ENCODE measurements at places on chromosomes 11 and 22.

GRCh38 chr11:101346591-101346990 is 217.0 kb upstream of the PGR start:
- no peak for DNase-seq

DNA sequence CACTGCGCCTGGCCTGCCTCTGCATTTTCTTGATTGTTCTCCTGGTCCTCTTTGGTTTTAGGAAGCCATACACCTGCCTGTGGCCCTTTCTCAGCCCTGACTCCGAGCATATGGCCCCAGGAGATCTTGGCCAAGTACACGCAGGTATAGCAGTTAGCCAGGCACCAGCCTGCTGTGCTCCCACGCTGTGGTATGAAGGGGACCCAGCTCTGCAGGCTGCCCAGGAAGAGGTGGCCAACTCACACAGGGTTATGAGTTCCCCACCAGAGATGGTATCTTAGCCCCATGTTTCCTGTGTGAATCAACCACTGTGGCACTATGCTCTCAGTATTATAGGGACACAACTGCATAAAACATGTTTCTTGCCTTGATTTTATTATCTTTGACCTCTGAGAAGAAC is 31.1 kb downstream of the SGSM3 start:
- no peak for DNase-seq

GRCh38 chr22:37425369-37425768 is 1.9 kb downstream of the ELFN2 start:
- no peak for DNase-seq

- DNase-seq, result no peak
These were observed 826 bp upstream of the PTPRJ start for GRCh38 chr11:47979378-47980087.

DNA sequence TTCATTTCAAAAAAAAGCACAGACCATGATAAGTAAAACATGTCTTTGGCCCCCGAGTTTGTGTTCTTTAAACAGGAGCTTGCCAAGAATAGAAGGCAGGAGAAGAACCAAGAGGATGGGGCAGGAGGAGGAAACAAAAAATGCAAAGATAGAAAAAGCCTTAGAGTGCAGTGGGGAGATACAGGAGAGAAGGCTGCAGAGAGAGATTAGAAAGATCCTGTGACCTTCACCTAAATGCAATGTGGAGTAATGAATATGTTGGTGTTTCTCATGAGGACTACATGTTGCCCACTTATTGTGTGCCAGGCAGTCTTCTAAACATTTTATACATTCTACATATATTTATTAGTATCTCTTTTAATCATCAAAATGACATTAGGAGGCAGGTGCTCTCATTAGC is 2.3 kb upstream of the APLNR start:
- no peak for DNase-seq

DNA sequence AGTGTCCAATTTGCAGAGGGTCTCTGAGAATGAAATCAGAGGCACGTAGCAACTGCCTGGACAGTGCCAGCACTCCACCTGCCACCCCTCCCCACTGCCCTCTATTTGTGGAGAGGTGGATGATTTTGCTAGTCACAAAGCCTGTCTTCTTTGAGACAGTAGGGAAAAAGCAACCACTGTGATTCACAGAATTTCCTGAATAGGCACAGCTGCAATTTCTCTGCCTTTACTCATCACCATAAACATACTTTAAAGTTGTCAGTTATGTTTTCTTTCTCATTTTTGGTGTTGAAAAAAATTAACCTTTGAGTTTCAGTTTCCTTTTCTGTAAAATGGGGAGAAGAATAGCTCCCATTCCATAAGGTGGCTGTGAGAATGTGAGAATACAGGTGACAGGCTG is 134.3 kb downstream of the TEAD1 start:
- no peak for DNase-seq

GRCh38 chr11:69133251-69133650 is 22.5 kb upstream of the SMIM38 start:
- DNase-seq, result no peak

GRCh38 chr11:44631831-44632230 is 66.4 kb downstream of the CD82 start:
- DNase-seq, result no peak

DNA sequence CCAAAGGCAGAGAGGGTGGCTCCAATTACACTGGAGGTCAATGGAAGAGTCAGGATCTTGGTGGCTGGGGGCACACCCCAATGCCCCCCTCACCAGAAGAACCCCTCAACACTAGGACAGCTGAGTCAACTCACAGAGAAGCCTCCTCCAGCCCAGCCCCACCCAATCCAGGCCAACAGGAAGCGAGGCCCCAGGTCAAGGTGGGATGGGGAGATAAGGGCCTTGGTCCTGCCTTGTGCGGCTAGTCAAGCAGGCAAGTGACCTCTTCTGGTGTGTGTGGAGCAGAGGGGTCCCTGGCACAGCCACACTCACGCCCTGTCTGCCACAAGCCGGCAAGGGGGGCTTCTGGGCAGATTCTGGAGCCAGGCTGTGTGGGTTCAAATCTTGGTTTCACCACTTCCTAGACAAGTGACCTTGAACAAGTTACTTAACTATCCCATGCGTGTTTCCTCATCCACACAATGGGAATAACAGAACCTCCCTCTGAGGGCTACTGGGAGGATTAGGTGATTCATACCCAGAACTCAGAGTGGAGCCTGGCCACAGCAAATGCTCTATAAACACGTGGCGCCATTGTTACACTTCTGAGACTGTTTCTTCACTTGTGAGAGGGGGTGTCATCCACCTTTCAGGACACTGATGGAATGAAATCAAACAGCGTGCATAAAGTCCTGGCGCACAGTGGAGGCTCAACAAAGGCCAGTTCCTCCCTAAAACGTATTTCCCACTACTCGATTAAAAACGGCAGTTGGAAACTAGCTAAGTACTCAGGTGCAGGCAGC is 3.2 kb downstream of the TTLL12 start:
- DNase-seq, result no peak

DNA sequence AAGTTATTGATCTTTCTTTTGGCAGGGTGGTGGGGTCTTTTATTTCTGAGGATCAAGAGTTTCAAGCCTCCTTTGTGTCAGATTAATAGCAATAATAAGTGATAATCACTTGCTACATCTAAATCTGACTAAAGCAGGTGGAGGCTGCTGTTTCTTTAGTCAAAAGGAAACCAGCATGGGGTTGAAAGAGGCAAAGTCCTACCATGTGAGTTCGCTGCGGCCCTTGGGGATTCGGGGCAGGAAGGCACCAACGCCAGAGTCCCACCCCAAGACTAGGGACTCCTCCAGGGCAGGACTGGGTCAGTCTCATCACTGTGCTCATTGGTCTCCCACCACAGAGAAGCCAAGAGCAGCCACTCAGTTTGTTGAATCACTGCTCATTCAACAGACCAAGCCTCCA is 73.0 kb downstream of the TENM4 start:
- DNase-seq, result no peak

- DNase-seq, result no peak
These were observed 14.6 kb downstream of the KCNA4 start for GRCh38 chr11:30002157-30002785.

GRCh38 chr11:135037828-135038227 is 625.8 kb upstream of the B3GAT1 start:
- no peak for DNase-seq

DNA sequence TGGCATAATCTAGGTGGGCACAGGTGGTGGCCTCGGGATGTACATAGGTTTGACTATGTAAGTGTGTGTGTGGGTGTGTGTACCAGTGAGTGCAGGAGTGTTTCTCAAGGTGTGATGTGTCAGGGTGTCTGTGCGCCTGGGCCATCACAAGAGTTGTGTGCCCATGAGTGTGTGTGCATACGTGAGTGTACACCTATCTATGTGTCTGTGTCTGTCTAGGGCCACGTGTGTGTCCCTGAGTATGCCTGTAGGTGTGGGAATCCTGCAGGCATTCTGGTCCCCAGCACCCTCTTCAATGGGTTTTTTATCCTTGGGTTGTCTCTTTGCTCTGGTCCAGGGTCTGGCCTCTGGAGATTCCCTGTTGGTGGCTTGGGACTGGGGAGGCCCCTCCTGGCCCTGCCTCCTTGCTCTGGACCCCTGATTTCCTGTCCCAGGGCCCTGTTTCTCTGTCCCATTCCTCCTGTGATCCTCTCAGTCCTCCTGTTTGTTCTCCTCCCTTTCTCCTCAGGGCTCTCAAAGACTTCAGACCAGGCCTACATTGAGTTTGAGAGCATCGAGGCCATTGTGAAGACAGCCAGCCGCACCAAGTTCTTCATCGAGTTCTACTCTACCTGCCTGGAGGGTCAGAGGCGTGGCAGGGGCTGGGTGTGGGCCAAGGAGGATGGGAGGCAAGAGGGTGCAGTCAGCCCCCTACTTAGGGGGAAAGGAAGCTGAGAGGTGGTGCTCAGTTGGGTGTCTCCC is 9.4 kb downstream of the INPPL1 start:
- DNase-seq, result no peak

DNA sequence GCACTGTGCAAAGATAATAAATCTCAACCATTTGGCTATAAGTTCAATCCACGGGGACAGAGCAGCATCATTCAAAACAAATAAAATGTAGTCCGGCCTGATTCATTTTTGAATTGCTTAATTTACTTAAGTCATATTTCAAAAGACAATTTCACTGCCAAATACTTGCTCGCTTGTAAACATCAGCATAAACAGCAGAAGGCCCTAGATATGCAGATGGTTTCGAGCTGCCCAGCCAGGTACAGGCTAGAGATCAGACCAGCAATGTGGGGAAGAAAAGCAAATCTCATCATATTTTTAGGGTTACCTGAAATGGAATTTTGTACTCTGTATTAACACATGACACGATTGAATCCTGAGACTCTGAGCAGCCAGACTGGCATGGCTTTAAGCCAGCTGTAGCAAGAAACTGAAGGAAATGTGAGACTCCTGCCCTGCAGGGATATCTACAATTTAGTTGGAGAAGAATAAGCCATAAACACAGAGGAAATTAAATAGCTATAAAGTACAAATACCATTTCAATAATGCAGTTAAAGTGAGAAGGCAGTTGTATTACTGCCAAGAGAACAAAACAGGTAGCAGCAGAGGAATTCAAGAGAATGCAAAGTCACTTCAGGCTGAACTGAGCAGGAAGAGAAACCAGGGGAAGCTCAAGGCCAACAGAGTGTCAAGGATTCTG is 440.3 kb downstream of the ETS1 start:
- no peak for DNase-seq

DNA sequence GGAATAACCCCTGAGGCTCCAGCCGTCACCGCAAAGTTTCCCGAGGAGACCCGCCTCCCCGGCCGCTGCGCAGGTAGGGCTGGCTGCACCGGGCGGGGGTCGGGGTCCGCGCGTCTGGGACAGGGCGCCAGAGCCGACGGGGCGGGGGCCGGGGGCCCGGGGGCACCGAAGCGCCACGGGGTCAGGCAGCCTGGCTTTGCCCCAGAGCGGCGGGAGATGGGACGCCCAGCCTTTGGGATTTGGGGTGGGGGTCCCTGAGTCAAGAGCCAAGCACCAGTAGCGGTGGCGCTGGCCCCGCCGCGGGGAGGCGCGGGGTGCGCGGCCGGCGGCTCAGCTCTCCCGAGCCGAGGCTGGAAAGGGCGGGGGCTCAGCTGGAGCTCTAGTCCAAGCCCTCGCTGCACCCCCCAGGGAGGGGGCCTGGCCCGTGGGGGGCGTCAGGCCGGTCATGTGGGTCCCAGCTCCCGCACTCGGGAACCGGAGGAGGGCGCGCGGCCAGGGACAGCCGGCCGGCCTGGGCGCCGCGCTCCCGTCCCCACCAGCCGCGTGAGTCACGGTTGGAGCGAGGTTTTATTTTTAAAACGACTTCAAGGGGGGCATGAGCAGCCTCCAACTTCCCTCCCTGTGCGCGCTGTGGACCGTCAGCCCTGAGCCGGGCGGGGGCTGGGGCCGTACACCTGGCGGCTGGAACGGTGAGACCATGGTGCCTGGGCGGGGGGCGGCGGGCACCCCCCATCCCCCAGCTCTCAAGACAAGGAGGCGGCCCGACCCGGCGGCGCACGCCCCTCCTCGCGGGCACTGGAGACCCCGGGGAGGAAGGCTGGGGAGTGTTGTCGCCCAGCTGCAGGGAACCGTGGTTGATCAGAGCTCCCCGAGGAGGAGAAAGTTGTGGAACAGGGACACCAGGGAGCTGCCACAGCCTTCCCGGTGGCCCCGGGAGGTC is 626 bp downstream of the FLRT1 start:
- no peak for DNase-seq

GRCh38 chr22:40982482-40983385 is 31.6 kb downstream of the RBX1 start:
- no peak for DNase-seq

DNA sequence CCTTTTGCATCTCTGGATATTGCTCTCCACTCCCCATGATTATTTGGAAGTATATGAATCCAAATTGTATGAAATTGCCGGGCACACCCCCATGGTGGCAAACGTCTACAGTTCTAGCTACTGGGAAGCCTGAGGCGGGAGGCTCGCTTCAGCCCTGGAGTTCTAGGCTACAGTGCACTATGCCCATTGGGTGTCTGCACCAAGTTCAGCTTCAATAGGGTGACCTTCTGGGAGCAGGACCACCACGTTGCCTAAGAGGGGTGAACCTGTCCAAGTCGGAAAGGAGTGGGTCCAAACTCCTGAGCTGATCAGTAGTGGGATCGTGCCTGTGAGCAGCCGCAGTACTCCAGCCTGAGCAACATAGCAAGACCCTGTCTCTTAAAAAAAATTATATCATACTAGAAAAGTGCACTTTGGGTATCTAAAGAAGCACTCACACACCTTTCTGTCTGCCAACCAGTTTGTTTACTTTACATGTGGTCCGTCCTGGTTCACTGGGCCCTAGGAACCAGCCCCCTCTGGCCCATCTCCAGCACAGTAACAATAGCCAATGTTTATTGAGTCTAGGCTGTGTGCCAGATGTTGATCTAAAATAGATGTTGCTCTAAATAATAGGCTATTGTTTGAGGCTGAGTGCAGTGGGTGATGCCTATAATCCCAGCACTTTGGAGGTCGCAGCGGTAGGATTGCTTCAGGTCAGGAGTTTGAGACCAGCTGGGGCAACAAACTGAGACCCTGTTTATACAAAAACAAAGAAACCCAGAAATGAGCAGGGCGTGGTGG is 16.4 kb upstream of the KAT5 start:
- DNase-seq, result no peak

GRCh38 chr11:108853864-108854263 is 189.0 kb downstream of the DDX10 start:
- no peak for DNase-seq

- peak; percentile 33 for DNase-seq
These were observed 48.7 kb downstream of the TSPAN18 start for GRCh38 chr11:44775366-44775984.

DNA sequence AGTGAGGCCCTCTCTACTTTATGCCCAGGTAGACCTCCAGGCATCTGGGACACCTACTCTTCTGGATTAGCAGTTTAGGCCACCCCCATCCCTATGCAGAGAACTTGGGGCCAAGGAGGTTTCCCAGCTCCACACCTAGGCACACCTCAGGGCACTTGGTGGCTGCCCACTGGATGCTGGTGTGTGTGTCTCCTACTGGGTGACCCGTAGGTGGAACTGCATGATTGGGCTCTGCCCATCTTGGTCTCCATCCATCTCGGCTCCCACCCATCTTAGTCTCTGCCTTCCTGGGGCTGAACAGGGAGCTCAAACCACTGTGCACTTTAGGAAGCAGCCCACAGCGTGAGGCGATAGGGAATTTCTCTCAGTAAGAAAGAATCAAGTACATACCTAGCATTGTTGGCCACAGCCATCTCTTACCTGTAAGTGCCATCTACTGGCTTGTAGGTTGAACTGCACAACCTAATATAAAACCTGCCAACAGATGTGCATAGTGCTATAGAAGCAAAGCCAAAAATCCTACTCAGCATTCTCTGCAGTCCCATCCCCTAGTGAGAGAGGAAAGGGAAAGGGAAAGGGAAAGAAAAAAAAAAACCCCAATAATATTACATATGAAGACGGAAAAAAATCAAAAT is 61.6 kb upstream of the PTPN5 start:
- DNase-seq, result no peak
